T-helper 22 cell (primary cell): ENCODE measurements at places on chromosomes 5 and 9.
A peak's percentile ranks its signal among the peaks of the same experiment; 100 is the strongest.

GRCh38 chr9:97938081-97938644 is at the start of gene HEMGN:
TSS of gene HEMGN (minus strand) at chr9:97938172. CDS start at chr9:97938136, 36 bp downstream.
- DNase-seq, result peak; percentile 17

DNA sequence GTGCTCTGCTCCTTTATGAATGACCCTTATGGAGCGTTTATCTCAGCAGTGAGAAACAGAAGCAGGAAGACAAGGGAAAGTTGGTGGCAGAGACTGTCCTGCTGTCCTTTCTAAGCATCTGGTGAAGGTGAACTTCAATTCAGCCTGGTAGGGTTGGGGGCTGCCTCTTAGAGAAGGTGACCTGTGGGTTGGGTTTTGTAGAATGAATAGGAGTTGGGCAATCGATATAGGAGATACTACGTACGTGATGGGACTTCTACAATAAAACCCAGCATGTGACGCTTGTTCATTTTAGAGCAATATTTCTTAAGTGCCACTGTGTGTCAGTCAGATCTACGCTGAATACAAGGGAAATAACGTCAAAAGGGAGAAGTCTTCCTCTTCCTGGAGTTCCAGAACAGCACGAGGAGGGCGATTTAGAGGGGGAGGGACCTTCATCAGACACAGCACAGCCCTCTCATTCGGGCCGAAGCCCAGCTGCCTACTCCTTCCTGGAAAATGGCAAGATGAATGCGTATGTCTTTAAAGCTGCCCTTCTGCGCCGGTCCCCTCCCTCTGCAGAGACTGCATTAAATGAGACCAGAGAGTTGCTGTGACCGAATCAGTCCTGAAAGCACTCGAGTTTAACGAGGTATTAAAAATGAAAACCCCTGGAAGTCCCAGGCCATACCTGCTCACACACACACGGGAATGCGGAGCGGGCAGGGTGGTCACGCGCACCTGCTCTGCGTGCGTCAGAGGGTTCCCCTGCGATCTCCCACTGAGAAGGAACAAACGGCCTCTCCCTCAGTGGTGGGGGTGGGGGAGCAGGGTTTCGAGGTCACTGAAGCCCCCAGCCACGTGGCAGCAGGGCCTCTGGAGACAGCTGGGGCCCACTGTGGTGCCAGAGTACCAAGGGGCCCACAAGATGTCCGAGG is 85.3 kb upstream of the SARDH start:
- no peak for DNase-seq

DNA sequence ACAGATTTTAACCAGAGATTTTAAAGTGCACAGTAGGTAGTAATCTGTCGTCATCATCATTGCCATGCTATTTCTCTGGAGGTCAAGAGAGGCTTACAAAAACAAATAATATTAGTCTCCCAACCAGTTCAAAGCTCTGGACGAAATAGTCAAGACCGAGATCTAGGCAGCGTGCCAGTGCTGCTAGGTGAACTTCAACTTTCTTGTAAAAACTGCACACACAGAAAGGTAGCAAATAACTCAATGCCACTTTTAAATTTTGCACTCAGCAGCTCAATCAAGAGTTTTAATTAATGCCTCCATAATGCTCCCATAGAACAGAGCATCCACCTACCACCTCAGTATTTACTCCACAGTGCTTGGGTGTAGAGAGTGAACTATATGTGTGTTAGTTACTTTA is 656.8 kb downstream of the IRX1 start:
- DNase-seq, result no peak

- no peak for DNase-seq
These were observed 182.3 kb downstream of the ELAVL2 start for GRCh38 chr9:23643656-23644258.

- DNase-seq, result no peak
These were observed 465.2 kb downstream of the GADD45G start for GRCh38 chr9:90070056-90070455.

GRCh38 chr9:134809292-134809691 is 71.3 kb upstream of the FCN2 start:
- no peak for DNase-seq

DNA sequence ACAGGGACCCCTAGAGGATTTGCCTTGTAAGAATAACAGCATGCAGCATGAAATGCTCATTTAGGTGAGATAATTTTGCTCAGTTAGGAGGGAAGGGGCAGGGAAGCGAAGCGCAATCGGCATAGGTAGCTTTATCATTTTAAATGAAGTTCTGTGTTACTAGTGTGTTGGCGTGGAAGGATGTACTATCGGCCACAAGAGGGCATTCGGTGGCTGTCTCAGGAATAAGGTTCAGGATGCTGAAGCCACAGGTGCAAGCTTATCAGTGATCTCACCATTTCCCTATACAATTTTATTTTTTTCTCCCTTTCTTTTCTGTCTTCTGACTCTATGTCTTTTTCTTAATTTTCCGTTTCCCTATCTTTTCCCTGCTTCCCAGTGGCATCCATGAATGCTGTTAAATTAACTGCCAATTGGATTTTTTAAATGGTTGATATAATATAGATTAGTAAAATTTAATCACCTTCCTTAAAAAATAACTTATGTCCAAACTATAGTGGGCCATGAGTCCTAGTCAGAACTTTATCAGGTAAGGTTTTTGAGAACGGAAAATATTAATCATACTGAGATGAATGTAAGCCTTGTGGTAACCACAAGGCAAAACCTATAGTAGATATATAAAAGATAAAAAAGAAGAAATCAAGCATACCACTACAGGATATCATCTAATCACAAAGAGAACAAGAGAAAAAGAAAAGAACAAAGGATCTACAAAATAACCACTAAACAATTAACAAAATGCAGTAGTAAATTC is 1.2 kb upstream of the INSL6 start:
- DNase-seq, result peak; percentile 33

DNA sequence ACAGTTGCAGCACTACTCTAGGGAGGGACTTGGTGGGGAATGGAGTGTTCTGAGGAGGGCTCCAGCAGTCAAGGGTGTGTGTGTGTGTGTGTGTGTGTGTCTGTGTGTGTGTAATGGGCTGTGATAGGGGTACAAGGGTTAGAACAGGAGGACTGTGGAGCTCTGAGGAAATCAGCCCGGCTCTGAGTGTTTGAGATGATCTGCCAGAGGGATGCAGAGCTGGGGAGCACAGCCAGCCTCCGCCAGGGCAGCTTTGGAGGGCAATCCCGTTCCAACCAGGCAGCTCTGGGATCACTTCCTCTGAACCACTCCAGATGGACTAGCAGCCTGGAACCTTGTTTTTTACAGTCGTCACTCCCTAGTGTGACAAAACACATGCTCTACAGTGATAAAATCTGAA is 3.0 kb upstream of the SLC6A7 start:
- DNase-seq, result no peak

GRCh38 chr5:154302161-154302560 is 111.6 kb downstream of the GALNT10 start:
- no peak for DNase-seq

DNA sequence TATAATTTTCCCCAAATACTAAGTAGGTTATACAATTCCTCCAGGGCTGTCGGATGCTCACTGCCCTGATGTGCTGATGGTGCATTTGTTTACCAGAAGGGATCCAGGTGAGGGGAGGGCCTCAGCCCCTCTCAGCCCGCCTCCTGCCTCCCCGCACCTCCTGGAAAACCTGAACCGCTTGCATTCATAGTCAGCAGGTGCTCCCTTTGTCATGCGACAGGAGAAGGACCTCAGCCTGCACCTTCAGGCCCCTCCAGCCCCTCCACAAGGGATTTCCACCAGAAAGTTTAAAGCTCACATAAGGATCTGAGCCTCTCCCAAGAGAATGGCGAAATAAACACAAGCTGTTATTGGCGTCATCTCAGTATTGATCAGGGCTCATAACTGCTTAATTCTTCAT is 36.5 kb upstream of the NTNG2 start:
- no peak for DNase-seq

- no peak for DNase-seq
These were observed 39.7 kb downstream of the TLE1 start for GRCh38 chr9:81649475-81650240.

DNA sequence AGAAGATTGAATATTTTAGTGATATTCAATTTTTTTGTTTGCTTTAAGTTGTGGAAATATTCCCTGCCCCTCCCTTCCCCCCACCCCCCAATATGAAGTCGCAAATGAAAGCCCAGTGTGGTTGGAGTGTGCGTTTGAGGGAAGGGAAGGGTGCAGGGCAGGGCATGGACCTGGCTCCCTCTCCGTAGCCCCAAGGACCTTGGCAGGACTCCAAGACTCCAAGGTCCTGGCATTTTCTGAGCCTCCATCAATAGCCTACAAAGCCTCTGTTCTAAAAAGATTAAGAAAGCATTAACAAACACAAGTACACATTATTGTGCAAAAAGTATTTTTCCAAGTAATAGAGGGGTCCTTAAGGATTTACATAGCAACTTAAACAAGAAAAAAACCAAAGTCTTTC is 38.8 kb upstream of the PTPN3 start:
- DNase-seq, result no peak

GRCh38 chr5:125153231-125153630 is 406.8 kb upstream of the ZNF608 start:
- DNase-seq, result no peak

GRCh38 chr5:161700065-161700464 is 14.5 kb downstream of the GABRA6 start:
- DNase-seq, result no peak

- no peak for DNase-seq
These were observed 998.1 kb downstream of the TLE1 start for GRCh38 chr9:80691229-80691628.

GRCh38 chr5:34941936-34942335 is 12.6 kb downstream of the DNAJC21 start:
- DNase-seq, result no peak

- no peak for DNase-seq
These were observed 99.7 kb downstream of the SERINC5 start for GRCh38 chr5:80156156-80156555.
